ENCODE measurements at places on chromosomes 3 and 15. TPM values are rescaled to one million over a fixed set of nuclear protein-coding genes. Genes with fewer than 3 reads are reported as not detected.
A peak's percentile ranks its signal among the peaks of the same experiment; 100 is the strongest.

Gene PLCB2
- total RNA-seq: 61.9 TPM

Gene KLHL6
- total RNA-seq: not detected

Gene LDHAL6B
- total RNA-seq: not detected

Gene CCDC80
- total RNA-seq: 58.4 TPM

Gene SLC6A1
- not detected for total RNA-seq

Gene RHOV
- not detected for total RNA-seq

GRCh38 chr3:139654637-139655365 is 23.0 kb downstream of the NMNAT3 start:
- DNase-seq: no peak
- no peaks in the 10 kb centered on the region for H3K4me1 ChIP-seq
- no peaks in the 10 kb centered on the region for H3K36me3 ChIP-seq

DNA sequence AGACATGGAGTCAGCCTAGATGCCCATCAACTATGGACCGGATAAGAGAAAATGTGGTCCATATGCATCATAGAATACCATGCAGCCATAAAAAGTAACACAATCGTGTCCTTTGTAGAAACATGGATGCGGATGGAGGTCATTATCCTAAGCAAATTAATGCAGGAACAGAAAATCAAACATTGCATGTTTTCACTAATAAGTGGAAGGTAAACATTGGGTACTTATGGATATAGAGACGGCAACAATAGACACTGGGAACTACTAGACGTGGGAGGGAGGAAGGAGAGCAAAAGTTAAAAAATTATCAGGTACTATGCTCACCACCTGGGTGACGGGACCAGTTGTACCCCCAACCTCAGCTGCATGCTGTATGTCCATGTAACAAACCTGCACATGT is 2.5 kb downstream of the PLD1 start:
- no peaks in the 10 kb centered on the region for H3K27me3 ChIP-seq
- peaks cover 65% of the 10 kb centered on the region for H3K4me1 ChIP-seq
- no peak overlapping the region for H3K27ac ChIP-seq
- DNase-seq: no peak

DNA sequence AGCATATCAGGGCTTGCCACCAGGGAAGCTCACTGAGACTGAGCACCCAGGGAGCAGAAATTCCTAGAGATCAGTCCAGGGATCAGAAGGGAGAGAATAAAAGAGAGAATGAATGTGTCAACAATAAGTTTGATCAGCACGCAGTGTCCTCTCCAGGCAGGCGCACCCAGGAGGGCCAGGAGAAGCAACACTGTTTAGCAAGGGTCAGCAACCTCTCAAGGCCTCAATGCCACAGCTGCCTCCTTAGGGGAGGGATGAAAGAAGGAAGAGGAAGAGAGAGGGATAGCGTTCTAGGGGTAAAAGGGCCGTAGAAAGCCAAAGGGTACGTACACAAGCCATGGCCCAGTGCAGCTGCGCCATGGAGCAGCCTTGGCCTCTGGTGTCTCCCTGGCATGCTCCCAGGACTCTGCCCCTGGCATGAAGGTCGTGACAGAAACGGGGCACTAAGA is 399.8 kb downstream of the SHQ1 start:
- H3K4me1 ChIP-seq: peaks cover 35% of the 10 kb centered on the region
- DNase-seq: peak; percentile 31
- no peaks in the 10 kb centered on the region for H3K27me3 ChIP-seq
- H3K27ac ChIP-seq: no peak overlapping the region
- no peak overlapping the region for H3K4me3 ChIP-seq

DNA sequence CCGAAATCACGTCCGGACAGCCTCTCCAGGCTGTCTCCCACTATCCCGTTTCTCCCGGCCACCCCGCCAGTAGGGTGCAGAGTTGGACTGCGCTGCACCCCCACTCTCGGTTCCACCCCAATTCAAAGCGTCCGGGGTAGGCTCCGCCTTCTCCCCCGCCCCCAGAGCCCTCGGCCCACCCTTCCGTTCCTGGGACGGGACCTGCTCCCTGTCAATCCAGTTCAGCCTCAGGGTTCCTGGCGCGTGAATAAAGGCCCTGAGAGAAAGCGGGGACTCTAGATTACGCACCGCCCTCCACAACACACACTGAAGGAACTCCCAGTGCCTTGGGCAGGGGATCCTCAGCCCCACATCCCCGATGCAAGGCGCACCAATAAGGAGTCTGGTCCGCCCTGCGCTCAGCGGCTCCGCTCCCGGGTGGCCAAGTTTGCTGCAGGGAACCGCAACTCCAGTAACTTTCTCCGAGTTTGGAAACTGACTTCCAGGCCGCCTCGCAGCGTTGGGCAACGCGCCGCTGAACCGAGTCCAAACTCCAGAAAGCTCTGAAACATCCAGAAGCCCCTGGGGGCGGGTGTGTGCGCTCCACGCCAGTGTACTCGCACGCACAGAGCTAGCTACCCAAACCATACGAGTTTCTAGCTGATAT is 1.9 kb downstream of the ADAMTS9 start:
- peaks cover 10% of the 10 kb centered on the region for H3K4me1 ChIP-seq
- H3K4me3 ChIP-seq: peak overlapping the region; percentile 50
- peak; percentile 91 for DNase-seq
- H3K27me3 ChIP-seq: no peaks in the 10 kb centered on the region
- peaks cover 3% of the 10 kb centered on the region for H3K36me3 ChIP-seq

DNA sequence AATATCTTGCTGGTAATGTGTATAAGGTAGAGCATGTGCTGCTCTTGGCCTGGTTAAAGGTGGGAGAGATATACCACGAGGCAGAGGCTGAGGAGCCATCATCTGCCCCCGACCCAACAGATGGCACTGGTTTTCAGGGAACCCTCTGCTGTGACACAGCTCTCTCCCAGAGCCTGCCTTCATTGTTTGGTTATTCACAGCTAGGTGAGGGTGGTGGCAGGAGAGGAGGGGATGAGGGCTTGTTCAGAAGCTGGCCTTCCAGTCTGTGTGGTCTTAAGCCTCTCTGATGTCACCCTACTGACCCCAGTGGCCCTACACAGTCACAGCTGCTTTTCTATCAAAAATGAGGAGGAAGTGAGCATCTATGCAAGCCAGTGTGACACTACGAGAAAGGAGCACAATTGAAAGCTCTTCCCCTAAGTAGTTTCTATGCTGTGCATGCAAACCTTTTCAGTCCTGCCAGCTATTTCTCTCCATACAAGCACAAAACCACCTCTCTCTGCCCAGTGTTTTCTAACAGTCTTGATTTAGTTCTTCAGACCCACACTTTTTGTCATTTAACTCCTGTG is 258.4 kb upstream of the AGTR1 start:
- no peaks in the 10 kb centered on the region for H3K4me1 ChIP-seq
- H3K27ac ChIP-seq: no peak overlapping the region
- no peaks in the 10 kb centered on the region for H3K36me3 ChIP-seq

GRCh38 chr3:172188511-172188910 is 149.1 kb downstream of the FNDC3B start:
- no peak for DNase-seq
- H3K27me3 ChIP-seq: no peaks in the 10 kb centered on the region
- no peak overlapping the region for H3K4me3 ChIP-seq

DNA sequence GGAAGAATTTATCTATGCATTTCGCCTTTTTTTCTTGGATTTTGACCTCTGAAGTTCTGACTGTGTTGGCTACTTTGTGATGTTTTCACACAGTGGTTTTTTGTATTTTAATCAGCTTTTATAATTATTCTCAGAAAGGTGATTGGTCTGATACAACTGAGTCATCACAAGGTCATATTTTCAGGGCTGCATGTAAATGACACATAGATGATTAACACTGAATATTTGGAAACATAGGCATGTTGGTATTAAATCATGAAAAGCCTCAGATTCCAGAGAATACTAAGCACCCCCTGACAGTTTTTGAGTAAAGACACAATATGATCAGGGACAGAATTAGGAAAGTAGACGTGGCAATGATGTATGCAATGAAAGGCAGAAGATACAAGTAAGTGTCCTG is 175.5 kb upstream of the SLCO3A1 start:
- no peaks in the 10 kb centered on the region for H3K36me3 ChIP-seq
- H3K27ac ChIP-seq: no peak overlapping the region
- no peaks in the 10 kb centered on the region for H3K27me3 ChIP-seq
- no peak for DNase-seq
- H3K4me1 ChIP-seq: no peaks in the 10 kb centered on the region

DNA sequence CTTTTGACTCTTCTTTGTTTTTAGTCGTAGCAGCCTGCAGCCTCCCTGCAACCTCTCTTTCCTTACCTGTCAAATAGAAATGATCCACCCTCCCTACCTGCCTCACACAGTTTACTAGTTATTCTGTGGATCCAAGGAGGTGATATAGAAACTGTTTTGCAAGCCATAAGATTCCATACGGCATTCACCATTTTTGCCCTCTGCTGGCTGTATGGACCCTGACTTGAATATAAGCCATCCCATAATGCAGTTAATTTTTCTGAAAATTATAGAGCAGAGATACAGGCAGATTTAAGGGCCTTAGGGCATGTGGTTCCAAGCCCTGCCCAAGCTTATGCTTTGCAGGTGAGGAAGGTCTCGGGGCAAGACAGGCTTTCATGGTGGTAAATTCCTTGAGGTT is 63.8 kb downstream of the CPN2 start:
- H3K27me3 ChIP-seq: no peaks in the 10 kb centered on the region
- H3K4me1 ChIP-seq: peaks cover 12% of the 10 kb centered on the region
- no peak overlapping the region for H3K4me3 ChIP-seq
- no peaks in the 10 kb centered on the region for H3K36me3 ChIP-seq
- H3K27ac ChIP-seq: no peak overlapping the region

GRCh38 chr3:117253636-117254035 is 544.1 kb downstream of the TUSC7 start:
- no peak overlapping the region for H3K27ac ChIP-seq
- H3K27me3 ChIP-seq: no peaks in the 10 kb centered on the region
- no peaks in the 10 kb centered on the region for H3K36me3 ChIP-seq
- DNase-seq: no peak
- no peak overlapping the region for H3K4me3 ChIP-seq

GRCh38 chr3:37627951-37628620 is 233.6 kb upstream of the CTDSPL start:
- H3K36me3 ChIP-seq: no peaks in the 10 kb centered on the region
- no peak for DNase-seq
- no peaks in the 10 kb centered on the region for H3K4me1 ChIP-seq

GRCh38 chr3:112093180-112093522 is 7.0 kb downstream of the C3orf52 start:
- H3K4me1 ChIP-seq: peaks cover 32% of the 10 kb centered on the region
- no peak for DNase-seq
- peaks cover 32% of the 10 kb centered on the region for H3K36me3 ChIP-seq
- no peak overlapping the region for H3K4me3 ChIP-seq
- no peak overlapping the region for H3K27ac ChIP-seq

GRCh38 chr3:106813742-106814141 is 563.5 kb upstream of the CCDC54 start:
- H3K4me3 ChIP-seq: no peak overlapping the region
- H3K4me1 ChIP-seq: peaks cover 29% of the 10 kb centered on the region
- no peaks in the 10 kb centered on the region for H3K36me3 ChIP-seq
- DNase-seq: no peak
- no peaks in the 10 kb centered on the region for H3K27me3 ChIP-seq
- no peak overlapping the region for H3K27ac ChIP-seq

GRCh38 chr3:107989661-107990060 is 101.2 kb downstream of the CD47 start:
- no peaks in the 10 kb centered on the region for H3K36me3 ChIP-seq
- no peak overlapping the region for H3K27ac ChIP-seq
- DNase-seq: no peak

GRCh38 chr15:26191193-26191592 is 328.1 kb upstream of the ATP10A start:
- no peaks in the 10 kb centered on the region for H3K27me3 ChIP-seq
- DNase-seq: no peak
- no peaks in the 10 kb centered on the region for H3K4me1 ChIP-seq
- H3K4me3 ChIP-seq: no peak overlapping the region

- no peak overlapping the region for H3K27ac ChIP-seq
- DNase-seq: no peak
- H3K27me3 ChIP-seq: no peaks in the 10 kb centered on the region
- no peak overlapping the region for H3K4me3 ChIP-seq
Observed at GRCh38 chr3:71916747-71917369, 131.9 kb upstream of the PROK2 start.

- H3K27ac ChIP-seq: no peak overlapping the region
- DNase-seq: no peak
- no peaks in the 10 kb centered on the region for H3K36me3 ChIP-seq
- peaks cover 17% of the 10 kb centered on the region for H3K4me1 ChIP-seq
- no peaks in the 10 kb centered on the region for H3K27me3 ChIP-seq
Observed at GRCh38 chr3:151430821-151431484, 29.9 kb downstream of the IGSF10 start.

All from SJSA1 (cell line).